Activated CD4-positive, alpha-beta T cell treated with anti-CD3 and anti-CD28 coated beads, Interleukin-2, Interleukin-4, amounts not matched to agents 100 ng/mL and 50 ng/mL, durations not matched to agents 16 hours and 8 hours (primary cell): ENCODE measurements at places on chromosomes 5 and 9.

DNA sequence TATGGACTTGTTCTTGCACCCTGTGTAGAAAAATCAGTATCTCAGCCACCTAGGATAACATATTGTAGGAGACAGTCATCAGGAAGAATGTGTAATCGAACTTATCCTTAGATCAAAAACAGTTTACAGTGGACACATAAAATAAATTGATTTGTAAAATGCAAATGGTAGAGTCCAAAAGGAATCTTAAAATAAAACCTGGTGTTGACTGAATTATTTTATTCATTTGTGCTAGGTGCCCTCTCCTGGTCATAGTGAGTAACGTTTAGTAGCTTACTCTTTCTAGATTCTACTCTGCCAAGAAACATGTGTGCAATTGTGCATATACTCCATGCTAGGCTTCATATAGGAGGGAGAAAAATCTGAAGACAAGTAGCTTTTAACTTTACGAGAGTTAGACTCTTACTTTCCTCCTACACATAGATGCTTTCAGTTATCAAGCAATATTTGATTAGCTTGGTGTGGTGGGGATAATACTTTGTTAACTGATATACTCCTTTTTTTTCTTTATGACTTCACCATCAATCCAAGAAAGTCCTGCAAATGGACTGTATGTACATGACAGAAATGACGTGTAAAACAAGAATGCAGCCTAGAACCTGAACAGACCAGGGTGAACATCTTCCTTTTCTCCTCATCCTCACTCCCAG, 23.7 kb upstream of the LOX start:
- peak; percentile 24 for DNase-seq

- no peak for DNase-seq
These were observed 798 bp downstream of the MEGF9 start for GRCh38 chr9:120713257-120714087.

DNA sequence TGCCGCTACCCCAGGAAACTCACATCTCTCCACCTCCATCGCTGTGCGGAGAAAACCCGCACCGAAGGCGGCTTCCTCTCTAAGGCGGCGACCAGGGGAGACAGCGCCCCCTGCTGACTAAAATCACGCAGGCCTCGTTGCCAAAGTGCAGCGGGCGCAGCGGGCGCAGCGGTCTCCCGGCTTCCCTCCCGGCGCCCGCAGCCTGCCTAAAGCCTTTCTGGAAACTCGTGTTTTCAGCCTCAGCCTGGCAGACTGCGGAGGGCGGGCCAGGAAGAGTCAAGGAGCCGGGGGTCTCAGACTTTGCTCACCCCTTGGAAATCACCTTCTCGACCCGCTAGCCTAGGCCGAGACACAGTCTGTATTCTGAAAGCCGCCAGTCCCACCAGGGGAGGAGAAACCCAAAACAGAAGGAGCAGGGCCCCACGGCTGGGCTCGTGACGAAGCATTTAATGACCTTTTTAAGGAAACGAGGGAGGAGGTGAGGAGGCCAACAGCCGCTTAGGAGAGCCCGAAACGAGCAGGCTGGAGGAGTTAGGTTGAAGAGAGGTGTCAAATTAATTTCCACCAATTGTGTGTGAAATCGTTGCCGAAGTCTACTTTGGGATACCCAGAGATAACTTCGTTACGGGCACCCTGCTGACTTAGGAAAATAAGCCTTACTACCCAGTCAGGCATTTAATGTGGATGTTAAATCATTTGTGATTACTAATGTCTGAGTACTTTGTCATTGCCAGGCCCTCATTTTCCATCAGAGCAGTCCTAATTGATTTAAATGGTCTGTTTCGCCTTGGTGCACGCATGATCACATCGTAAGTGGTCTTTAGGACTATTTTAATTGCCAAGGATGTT, 7.3 kb upstream of the FOXB2 start:
- DNase-seq: peak; percentile 65

DNA sequence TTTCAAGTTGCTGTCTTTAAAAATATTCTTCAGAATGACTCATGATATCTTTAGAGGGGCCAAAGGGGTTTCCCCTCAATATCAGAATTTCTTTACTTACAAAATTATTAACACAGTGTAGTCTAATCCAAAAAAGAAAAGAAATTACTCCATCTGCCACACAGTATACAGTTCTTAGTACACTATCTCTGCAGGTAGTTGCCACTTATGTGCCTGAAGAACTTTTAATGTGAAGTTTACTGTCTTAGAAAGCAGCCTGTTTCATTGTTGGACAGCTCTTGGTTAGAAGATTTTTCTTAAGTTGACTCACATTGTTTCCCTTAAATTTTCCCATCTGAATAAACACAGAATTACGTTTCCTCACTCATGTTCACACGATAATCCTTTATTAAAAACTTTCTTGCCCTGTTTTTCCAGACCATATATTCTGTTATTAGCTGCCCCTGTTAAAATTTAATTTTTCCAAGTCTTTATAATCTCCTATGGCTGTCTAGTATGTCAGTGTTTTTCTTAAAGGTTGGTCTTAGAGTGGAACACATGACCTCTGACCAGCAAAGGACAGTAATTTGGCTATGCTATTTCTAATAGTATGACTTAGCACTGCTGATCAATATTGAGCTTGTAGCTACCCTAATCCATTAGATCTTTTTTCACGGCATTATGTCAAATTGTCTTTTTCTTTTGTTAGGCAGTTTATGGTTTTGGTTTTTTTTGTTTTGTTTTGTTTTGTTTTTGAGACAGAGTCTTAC, 21.8 kb upstream of the FKTN start:
- DNase-seq: peak; percentile 4

- DNase-seq: no peak
These were observed 28.2 kb upstream of the FAM169A start for GRCh38 chr5:74894351-74894750.

- no peak for DNase-seq
These were observed 598 bp downstream of the PCDHA2 start for GRCh38 chr5:140795259-140795641.

DNA sequence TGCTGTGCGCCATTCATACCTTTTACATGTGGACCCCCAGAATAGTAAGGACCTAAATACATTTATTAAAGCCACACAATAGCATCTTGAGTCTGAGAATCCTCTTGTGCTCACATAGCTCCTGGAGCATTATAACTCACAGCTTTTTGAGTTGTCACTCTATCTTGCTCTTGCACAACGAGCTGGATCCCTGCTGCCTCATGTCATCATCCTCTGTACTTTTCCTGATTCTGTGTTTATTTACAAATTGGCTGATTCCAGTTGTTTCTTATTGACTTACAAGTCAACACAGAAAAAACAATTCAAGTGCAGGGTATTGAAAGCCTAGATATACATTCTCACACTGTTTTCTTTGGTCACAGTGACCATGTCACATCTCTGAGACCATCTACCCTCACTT, 112.9 kb downstream of the SLC1A3 start:
- no peak for DNase-seq

DNA sequence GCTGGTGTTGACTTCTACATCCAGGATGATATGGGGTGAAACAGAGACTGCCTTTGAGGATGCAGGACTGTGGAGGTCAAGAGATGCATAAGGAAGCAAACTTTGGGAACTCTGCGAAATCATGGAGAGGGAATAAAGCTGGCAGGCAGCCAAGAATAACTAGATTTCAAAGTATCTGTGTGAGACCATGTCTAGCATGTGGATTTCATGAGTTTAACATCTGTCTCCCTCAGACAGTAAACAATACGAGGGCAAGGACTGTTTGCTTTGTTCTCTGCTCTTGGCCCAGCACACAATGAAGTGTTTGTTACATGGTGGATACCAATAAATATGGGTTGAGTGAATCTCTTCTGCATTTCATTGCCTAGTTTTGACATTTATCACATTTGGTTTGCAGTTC, 71.3 kb downstream of the RASEF start:
- DNase-seq: no peak

GRCh38 chr9:6870149-6870548, 112.4 kb downstream of the KDM4C start:
- DNase-seq: no peak

DNA sequence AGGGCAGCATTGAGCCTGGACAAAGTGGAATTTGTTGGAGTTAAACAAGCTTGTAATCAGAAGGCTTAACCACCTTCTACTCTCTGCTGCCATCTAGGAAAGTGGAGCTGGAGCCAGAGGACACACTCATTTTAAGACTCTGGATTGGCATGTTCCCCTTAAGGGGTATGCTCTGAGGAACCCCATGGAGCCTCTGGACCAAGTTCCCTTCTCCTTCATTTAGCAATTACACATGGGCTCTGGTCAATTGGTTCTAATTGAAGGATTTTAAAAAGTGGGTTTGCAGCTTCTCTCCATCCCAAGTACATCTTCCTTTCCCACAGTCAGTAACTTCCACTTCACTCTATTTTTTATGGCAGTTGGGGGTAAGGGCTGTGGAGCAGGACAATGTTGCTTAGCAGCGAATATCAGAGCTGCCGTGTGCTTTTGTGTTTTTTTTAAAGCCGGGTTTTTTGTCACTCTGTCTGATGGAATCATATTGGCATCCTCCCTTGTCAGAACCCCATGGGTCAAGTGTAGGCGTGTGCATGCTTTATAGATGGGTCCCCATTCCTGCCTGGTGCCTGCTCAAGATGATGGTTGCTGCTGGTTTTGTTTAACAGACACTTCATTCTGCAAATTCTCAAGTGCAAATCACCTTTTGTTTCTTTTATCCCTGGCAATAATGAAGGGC, 330.7 kb upstream of the ADAMTSL1 start:
- DNase-seq: no peak
